Smooth muscle cell of the brain vasculature (primary cell): ENCODE measurements at places on chromosomes 5 and 9.

DNA sequence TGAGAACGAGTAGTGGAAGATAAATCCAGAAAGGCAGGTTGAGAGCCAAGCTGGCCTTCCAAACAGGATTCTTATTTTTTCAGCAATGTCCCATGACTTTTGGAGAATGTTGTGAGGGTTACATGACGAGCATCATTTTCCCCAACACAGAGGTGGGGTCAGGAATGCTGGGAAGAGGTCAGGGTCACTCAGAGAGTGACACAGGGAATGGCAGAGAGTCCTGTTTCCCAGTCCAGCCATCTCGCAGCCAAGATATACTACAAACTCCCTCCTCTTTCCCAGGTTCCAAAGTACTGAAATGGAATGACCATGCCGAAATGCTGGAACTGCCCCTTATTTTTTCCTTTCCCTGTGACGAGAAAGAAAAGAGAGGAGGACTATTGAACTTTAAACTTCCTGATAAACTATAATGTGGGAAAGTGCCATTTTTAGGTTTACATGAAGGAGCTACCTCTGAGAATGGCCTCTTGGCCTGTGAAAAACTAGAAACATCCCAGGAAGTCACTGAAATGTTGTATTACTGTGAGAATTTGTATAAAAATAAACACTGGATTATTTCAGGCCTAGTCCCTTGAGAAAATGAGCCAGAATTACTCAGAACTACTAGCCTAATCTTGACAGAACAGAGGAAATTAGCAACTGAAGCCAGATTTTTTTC is 420.4 kb downstream of the CETN3 start:
- peak; percentile 46 for DNase-seq

GRCh38 chr5:131795879-131796792 is 681 bp downstream of the FNIP1 start:
- DNase-seq, result no peak

DNA sequence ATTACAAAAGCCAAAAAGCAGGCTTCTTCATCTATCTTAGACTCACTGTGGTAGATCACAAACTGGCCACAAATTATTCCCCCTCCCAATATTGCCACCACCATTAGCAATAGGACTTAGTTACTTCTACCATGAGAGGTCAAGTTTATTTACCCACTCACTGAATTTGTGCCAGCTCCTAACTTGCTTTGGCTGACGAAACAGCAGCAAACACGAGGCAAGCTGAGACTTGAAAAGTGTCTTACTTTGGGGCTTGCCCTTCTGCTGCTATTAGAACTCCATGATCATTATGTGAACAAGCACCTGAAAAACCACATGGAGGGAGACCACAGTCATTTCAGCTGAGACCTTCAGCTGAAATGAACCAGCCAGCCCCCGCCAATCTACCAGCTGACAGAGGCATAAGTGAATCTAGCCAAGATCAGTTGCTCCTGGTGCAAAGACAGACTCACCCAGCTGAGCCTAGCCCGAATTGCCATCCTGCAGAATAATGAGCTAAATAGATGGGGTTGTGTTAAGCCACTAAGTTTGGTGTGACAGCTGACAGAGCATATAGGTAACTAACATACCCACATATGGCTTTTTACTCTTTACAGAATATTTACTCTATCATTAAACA is 5.7 kb downstream of the WDR41 start:
- DNase-seq, result no peak

DNA sequence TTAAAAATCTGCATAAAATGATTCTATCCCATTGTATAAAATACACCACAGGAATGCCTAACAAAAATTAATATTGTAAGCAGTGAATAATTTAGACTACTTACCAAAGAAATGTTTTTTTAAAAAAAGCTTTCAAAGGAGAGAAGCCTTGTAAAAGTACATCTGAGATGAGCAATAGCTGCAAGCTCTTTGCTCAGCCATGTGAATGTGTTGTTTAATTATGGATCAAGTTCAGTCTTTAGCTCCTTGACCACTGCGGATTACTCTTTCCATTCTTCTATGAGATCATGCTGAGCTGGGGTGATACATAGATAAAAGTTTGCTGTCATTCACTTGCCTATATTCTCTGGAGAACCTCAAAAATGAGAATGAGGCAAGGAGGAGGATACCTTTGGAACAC is 782.4 kb upstream of the ZNF608 start:
- DNase-seq, result no peak

DNA sequence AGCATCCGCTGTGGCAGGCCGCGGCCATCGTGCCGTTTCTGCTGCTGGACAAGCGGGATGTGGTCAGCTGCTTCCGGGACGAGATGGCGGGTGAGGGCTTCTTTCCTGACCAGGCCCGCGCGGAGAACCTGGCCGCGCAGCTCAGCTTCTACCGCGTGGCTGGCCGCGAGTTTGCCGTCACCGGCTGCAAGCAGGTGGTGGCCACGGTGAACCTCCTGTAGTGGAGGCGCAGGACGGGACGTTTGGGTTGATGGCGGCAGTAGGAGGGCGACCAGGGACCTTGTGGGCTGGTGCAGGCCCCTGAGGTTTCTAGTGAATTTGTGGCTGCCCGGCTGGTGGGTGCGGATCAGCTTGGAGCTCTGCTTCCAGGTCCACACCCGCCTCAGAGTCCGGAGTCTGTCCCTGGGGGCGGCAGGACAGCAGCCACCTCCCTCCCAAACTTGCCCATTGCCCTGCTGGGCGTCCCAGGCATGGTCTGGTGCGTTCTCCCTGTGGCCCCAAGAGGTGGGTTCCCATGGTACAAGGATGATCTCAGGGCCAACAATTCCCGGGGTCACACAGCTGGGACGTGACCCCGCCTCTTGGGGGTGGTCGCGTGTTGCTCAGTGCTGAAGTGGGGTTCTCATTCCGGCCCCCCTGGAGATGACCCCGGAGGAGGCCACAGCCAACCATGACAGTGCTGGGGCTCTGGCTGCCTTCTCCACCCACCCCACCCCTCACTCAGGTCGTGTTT is 2.4 kb downstream of the TOR4A start:
- DNase-seq, result no peak
